Fibroblast of mammary gland (primary cell): ENCODE measurements at places on chromosomes 6 and 20.
A peak's percentile ranks its signal among the peaks of the same experiment; 100 is the strongest.

DNA sequence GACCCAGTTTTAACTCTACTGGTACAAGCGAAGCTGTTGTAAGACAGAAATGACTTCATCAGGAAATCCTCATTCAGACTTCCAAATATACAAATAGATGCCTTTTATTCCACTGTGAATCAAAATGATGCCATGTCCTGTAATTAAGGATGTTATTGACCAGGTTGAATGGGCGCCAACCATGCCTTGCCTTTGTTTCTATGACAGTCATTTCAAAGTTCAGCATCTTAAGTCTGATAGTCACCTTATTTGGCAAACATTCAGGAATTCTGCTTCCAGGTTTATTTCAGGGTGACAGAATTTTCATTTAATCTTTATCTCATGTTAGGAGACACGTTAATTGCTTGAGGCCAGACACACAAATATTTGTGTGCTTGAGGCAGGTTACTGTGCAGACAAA, 592.8 kb upstream of the JAG1 start:
- DNase-seq: no peak

DNA sequence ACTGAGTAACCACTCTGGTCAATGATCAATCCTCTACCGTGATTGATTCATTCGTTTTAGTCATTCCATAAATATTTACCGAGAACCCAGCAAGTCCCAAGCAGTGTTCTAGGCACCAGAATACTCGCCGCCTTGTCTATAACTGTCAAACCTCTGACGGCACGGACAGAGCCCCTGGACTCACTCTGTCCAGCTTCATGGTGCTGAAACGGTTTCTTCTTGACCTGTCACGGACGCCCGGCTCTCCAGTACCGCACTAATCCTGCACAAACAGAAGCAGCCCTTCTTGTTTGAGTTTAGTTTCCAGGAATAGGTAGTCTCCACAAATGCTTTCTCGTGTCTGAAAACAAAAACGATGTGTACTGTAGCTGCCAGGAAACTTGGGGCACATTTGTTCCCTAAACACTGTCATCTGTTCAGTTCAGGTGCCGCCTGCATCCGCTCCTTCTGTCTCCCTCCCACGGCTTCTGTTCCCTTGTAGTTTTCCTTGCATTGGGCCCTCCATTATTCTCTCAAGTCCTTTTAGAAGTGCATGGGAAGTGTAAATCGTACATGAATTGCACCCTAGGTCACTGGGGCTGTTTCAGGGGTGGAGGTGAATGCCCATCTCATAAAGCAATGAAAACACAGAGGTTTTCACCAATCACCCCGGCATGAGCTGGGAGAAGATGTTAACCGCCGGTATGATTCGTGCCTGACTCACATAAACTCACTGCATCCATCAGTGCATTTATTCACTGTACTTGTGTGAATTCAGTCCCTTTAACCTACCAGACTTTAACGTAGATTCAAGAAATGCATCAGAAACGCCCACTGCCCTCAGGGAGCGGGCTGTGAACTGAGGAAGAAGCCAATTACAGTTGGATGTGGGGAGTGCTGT, 209.3 kb upstream of the CDH4 start:
- peak; percentile 60 for DNase-seq

DNA sequence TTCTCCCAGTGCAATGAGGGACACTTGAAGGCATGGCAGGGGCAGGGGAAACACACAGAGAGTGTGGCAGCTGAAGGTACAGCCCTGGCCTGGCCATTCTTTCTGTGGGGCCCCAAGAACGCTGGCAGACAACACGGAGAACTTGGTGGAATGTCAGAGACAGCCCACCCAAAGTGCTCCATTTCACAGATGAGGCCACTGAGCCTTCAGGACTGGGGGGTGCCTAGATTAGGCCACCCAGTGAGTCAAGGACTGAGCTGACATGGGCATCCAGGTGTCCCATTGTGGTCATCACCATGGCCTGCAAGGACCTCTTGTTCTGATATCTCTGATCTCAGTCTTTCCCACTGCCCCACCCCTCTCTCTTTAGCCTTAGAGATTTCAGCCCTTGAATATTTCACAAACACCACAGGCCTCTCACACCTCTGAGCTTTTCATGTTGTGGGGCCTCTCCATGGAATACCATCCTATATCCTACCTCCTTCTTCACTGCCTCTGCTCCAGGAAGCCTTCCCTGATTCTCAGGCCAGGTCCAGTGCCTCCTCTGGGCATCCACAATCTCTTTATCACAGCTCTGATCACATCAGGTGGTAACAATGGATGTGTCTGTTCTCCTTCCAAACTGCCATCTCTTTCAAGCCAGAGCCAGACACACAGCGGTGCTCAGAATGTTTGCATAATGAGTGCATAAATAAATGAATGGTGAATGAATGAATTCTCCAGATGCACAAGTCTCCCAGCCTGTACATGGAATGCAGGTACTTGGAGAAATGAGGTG, 2.0 kb upstream of the RSPO4 start:
- no peak for DNase-seq

DNA sequence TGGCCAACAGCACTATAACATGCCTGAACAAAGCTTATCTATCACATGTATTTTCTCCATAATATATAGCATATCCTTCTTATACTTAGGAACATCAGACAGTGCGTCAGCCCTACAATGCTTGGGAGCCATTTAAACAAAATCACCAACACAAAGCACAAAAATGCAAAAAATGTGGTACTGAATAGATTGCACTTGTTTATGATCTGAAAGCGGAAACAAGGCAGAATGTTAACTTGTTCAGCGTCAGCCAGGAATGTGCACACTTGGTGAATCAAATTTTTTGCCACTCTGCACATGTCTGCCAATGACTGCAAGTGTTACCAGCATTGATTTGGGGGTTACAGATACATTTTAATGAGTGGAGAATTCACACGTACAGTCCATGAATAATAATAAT, 14.8 kb downstream of the SLC35A1 start:
- no peak for DNase-seq
